ENCODE measurements at places on chromosomes 13 and 19.

GRCh38 chr13:51797664-51798488 is 6.1 kb downstream of the DHRS12 start:
- no peak for DNase-seq

- no peak for DNase-seq
Measured at GRCh38 chr19:6068711-6069110, 41.6 kb downstream of the RFX2 start.

DNA sequence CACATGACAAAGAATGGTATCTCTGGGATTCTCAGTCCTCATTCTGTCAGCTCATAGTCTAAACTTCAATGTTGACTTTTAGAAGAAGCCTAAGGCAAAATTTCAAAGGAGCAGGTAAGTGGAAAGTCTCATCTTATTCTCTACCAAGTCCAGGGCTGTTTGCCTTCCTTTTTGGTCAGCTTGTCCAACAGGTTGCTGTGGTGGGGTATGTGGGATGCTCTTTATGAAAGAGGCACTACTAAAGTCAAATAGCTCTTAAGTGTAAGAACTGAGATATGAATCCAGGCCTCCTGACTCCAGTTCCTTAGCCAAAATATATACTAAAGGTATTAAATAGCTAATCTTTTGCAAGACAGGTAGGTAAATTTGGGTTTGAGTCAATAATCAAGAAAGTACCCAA is 540.6 kb upstream of the SPRY2 start:
- no peak for DNase-seq

- DNase-seq = no peak
Measured at GRCh38 chr13:106042996-106043581, 492.4 kb downstream of the EFNB2 start.

GRCh38 chr13:39688699-39689405 is 33.4 kb downstream of the COG6 start:
- no peak for DNase-seq

GRCh38 chr13:73902296-73902695 is 231.9 kb downstream of the KLF12 start:
- no peak for DNase-seq

GRCh38 chr13:100600461-100600860 is 11.9 kb upstream of the GGACT start:
- no peak for DNase-seq

- DNase-seq = no peak
Measured at GRCh38 chr19:17209126-17210036, 5.8 kb upstream of the USE1 start.

GRCh38 chr13:39129213-39129612 is 91.0 kb downstream of the NHLRC3 start:
- no peak for DNase-seq

- DNase-seq = no peak
Measured at GRCh38 chr19:54030895-54031586, 32.7 kb downstream of the VSTM1 start.

DNA sequence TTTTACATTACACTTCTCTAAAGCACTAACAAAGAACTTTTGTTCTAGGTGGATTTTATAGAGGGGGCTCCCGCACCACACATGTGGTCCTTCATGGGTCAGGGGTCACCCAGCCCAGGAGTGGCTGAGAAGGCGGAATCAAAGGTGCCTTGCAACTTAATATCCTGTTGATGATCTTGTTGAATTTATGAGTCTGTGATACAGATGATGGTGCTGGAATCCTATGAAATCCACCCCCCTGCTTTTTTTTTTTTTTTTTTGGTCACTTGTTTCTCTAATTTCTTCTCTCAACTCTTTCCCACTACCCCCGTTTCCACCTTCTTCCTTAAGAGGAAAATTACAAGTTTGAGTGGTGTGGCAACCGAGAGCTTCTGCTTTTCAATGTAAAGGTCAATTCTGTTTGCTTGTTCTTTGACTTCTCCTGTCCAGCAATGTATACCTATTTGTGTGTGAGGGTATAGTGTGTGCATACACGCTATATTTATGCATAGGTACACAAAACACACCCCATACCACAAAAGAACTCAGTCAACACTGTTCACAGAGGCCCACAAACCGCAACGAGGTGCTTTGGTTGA is 4.2 kb upstream of the ZIC2 start:
- DNase-seq = no peak

DNA sequence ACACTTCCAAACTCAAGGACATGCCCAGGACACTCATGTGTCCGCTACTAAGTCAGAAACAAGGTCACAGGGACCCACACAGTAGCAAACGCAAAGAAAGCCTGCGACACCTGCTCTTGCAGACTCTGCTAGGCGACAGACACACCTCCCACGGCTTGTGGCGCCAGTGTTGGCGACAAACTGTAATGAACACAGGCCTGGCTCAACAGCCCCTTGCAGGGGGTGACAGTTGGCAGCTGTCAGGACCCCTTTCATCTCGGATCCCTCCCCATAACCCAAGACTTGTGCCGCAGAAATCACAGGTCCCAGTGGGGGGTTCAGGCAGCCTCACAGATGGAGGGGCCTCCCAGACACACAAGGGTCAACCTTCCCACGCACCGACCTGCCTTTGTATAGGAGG is 364 bp downstream of the CKM start:
- no peak for DNase-seq

- no peak for DNase-seq
Measured at GRCh38 chr13:28420704-28421103, 74.2 kb downstream of the FLT1 start.

DNA sequence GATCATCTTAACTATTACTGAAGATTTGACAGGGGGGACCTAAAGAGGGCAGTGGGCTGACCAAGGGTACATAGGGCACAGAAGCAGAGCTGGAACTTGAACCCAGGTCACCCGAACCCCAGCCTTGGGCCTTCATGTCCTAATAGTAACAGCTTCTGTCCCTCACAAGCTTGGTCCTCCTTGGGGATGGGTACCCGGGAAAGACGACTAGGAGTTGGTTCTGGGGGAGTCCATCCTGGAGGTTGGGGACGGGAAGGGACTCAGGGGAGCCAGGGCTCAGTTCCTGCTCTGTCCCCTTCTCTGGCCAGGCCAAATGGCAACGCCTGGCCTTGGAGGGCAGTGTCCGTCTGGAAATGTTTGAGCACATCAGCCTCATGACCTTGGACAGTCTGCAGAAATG is 39.6 kb upstream of the CYP4F8 start:
- no peak for DNase-seq

DNA sequence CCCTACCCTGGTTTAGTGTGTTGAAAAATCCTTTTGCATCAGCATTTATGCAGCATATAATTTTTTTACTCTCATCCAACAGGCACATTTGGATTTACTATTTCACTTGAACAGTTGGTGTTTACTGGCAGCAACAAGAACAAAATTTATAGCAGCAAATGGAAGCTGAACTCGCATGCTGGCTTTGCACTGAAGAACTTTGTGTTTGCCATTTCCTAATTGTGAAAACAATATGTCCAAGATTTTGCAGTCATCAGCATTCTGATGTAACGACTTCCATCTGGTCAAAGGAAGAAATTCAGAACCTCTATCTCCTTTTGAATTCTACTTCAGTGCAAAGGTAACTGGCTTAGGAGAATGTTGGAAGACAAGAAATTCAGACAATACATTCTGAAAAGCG is 131.0 kb downstream of the DLEU7 start:
- DNase-seq = no peak

DNA sequence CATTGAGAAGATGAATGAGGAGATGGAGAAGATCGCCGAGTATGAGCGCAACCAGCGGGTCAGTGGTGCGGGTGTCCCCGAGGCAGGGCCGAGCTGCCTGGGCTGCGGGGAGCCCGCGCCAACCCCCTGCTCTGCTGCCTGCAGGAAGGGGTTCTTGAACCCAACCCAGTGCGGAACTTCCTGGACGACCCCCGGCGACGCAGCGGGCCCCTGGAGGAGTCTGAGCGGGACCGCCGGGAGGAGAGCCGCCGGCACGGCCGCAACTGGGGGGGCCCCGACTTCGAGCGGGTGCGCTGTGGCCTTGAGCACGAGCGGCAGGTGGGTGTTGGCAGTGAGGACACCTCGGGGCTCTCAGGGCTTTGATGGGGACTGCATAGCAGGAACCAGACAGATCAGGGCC is 8.3 kb downstream of the CCDC9 start:
- DNase-seq = no peak

GRCh38 chr19:49492573-49493405 is 3.4 kb upstream of the RPS11 start:
- no peak for DNase-seq
